ENCODE measurements at places on chromosomes 1 and 21.

DNA sequence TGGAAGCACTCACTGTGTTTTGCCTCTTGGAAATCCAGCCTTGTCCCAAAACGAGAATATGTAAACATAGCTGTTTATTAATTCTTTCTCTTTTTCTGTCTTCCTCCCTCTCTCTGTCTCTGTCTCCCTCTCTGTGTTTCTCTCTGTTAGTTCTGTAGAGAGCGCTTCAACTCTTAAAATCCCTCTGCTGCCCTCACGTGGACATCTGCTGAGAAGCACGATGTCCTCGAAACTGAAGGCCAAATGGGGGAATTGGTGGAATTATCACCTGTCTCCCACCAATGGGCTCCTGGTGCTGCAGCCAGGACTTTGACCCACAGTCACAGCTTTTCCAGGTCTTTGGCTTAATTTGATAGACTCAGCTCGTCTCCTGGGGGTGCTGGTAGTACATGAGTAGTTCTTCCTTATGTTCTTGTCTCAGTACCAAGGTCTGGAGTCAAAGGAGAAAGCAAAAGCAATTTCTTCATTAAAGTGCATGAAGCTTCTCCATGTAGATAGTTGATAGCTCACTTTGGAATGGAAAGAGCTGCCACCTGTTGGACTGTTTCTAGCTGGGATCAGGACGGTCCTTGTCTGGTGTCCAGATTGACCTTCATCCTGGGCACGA is 5.5 kb upstream of the GBP6 start:
- peak; percentile 64 for DNase-seq

- no peak for DNase-seq
These were observed 50.7 kb downstream of the PRDM16 start for GRCh38 chr1:3119725-3120124.

DNA sequence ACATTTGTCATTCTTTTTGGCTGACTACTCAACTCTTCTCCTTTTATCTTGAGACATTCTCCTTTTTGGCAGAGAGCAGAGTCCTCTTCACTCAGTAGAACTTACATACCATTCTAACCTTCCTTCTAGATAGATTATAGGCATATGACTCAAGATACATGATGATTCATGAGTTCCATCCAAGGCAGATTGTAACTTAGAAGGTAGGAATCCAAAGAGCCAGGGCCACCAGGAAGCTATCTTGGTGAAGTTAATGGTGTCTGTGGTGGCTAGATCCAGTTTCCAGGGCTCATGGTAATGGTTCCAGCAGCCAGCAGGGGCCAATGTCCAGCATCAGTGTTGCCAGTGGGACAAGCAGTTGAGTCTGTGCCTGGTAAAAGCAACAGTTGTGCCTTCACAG is 76.1 kb upstream of the KIAA0040 start:
- DNase-seq, result no peak

GRCh38 chr1:10795276-10796021 is 997 bp downstream of the CASZ1 start:
- no peak for DNase-seq

- DNase-seq, result no peak
These were observed 1.1 kb upstream of the LMNA start for GRCh38 chr1:156113282-156113950.

- DNase-seq, result no peak
These were observed 299.7 kb upstream of the PRMT6 start for GRCh38 chr1:106756752-106757151.

DNA sequence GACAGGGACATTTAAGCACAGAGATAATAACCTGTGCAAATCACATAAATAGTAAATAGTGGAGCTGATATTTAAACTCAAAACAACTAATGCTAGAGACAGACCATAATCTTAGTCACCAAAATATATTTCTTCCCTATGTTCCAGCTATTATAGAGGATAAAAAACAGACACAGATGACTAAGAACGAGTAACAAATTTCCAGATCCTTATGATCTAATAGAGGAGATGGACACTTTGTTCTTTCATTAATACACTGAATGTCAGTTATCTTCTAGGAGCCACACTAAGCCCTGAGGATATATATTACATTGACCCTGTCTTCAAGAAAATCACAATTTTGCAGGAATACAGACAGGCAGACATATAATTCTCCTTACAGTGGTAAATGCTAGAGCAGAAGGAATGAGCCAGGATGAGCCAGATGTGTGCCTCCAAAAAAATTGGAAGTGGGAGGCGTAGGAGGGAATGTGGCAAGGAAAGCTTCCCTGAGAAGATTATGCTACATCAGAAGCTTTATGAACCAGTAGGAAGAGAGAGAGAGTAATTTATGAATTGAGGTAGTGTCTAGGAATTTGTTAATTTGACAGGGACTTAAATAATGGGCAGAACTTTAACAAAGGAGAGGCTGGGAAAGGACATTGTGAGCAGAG is 395.4 kb upstream of the BEND5 start:
- no peak for DNase-seq

GRCh38 chr1:218783916-218784315 is 389.8 kb upstream of the LYPLAL1 start:
- DNase-seq, result no peak

DNA sequence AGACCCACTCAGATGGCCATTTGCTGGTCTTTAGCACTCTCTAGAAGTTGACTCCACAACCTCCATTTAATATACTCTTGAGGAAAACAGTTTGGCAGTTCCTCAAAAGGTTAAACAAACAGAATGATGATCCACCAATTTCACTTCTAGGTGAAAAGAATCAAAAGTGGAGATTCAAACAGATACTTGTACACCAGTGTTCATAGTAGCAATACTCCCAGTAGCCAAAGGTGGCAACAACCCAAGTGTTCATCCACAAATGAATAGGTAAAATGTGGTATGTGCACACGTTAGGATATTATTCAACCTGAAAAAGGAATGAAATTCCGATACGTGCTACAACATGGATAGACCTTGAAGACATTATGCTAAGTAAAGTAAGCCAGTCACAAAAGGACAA is 6.3 kb downstream of the PRCC start:
- no peak for DNase-seq
